Ascending aorta (tissue), 2 donors: ENCODE measurements at places on chromosomes 1 and 21. TPM values are rescaled to one million over a fixed set of nuclear protein-coding genes. Genes with fewer than 3 reads are reported as not detected.

- no peaks in the 10 kb centered on the region for H3K36me3 ChIP-seq
- peak overlapping the region; percentile 69 for H3K27ac ChIP-seq
- peak overlapping the region; percentile 26 for H3K4me3 ChIP-seq
- H3K27me3 ChIP-seq, result no peaks in the 10 kb centered on the region
- no peak for DNase-seq
Observed at GRCh38 chr21:26449161-26449560, 123.9 kb downstream of the CYYR1 start.

Gene OR10J1
- total RNA-seq, result not detected

DNA sequence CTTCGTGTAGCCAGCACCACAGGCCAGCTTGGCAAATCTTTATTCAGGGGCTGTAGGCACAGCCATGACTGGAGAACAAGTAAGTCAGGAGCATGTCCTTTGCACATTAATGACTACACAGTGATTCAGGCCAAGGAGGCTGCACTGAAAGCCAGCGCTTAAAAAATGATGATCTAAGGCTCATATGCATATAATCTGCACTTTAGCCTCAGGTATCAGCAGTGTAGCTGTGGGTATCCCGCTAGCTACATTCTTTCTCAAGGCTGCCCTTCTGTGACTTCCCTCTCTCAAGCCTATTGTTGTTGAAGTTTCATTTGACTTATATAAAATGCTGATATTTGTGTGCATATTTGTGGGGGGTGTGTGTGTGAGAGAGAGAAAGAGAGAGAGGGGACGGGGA lies 62.6 kb upstream of the RGL1 start:
- H3K4me3 ChIP-seq, result no peak overlapping the region
- no peak overlapping the region for H3K27ac ChIP-seq

Gene PERM1
- total RNA-seq, result not detected

Gene TEX38
- not detected for total RNA-seq

DNA sequence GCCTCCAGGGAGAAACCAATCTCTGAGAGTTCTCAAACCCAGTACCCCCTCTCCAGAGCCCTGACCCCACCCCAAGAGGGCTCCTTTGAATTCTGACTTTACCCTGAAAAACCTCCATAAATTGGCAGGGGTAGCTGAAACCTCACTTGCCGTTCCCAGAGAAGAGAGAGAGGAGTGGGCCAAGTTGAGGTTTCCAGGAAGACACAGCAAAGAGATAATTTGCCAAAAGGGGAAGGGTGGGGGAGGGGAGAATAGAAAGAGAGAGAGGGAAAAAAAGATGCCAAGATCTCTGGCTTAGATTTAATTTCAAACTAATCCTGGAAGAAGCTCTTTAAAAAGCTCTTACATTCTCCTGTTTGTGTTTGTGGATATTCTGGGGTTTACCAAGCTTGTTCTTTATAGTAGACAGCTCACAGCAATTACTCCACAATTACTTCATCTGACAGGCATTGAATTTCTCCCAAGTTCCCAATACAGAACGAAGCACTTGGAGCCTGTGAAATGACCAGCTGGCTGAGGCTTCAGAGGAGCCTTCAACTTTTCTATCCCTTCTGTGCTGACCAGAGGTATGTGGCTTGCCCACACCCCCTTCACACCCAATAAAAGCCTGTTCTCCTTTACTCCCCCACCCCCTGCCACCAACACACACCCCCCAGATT lies 1.1 kb upstream of the GRHL3 start:
- H3K36me3 ChIP-seq, result no peaks in the 10 kb centered on the region
- peaks cover 5% of the 10 kb centered on the region for H3K4me1 ChIP-seq
- H3K27me3 ChIP-seq, result no peaks in the 10 kb centered on the region
- DNase-seq, result no peak

Gene ADSS2
- total RNA-seq, result 38.3 TPM

DNA sequence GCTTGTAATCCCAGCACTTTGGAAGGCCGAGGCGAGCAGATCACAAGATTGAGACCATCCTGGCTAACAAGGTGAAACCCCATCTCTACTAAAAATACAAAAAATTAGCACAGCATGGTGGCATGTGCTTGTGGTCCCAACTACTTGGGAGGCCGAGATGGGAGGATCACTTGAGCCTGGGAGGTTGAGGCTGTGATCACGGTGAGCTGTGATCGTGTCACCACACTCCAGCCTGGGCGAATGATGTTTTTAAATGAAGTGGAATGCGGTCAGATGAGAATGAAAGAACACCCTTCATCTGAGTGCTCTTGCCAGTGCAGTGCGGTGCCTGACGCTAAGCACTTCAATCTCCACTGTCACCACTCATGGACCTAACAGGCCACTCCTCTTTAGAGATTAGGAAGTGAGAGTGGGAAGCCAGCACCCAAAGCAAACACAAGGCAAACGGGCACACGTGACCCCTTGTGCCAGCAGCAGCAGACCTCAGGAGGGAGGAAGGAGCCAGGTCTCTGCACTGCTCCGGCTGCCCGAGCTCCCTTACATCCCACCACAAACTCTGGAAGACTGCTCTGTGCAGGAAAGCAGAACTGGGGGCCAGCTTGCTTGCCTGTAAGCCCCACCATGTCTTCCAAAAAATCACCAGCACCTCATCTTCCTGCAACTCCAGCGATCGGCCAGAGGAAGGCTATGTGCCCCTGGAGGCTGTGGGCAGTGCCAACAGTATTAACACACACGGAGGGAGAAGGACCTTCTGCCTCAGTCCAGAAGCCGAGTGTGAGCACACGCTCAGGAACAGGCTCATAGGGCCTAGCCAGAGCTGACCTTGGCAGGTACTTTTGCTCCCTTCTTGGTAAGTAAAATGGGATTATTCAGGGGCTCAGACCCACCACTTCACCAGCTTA lies 9.7 kb downstream of the CTNNBIP1 start:
- H3K27ac ChIP-seq, result peak overlapping the region; percentile 63
- H3K4me1 ChIP-seq, result peaks cover 12% of the 10 kb centered on the region
- no peaks in the 10 kb centered on the region for H3K36me3 ChIP-seq

DNA sequence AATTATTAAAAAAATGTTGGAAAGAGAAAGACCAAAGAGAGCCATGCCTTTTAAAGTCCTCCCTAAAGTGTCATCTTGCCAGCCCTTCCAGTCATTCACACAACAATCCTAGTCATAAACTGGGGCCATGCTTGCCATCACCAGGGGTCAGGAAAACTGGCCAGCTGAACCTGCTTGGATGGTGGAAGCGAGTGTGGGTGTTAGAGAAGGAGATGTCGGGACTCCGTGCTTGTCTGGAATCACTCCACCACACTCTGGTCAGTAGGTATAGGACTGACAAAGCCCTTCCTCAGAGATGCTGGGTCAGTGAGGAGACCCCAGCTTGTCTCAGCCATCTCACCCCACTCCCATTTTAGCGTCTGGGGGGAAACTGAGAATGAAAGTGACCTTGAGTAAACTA lies 3.3 kb upstream of the HAPLN2 start:
- DNase-seq, result no peak
- H3K4me3 ChIP-seq, result no peak overlapping the region
- H3K4me1 ChIP-seq, result peaks cover 4% of the 10 kb centered on the region
- H3K27ac ChIP-seq, result peak overlapping the region; percentile 1
- no peaks in the 10 kb centered on the region for H3K36me3 ChIP-seq

DNA sequence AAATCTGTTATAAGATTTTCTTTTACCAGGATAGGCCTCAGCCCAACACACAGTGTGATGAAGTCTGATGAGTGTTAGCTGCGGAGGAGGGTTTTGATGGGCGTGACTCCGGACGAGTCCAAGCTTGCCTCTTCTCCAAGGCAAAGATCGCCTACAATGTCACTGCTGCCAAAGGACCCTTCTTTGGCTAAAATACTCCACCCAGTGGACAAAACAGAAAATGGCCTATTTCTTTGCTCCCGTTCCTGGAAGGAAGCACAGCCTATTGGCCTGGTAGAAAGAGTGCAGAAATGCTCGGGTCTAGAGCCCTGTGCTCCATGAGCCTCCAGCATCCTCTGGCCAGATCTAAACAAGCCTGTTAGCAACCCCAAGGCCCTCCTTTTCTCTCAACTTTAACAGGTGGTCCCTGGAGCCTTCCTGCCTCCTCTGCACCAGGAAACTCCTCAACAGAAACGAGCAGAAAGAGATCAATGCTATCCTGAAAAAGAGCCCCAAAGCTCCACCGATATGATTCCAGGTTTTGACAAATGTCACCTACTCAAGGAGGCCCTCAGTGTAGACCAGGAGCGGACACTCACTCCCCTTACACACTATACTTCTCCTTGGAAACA lies 3.4 kb upstream of the CASQ2 start:
- no peaks in the 10 kb centered on the region for H3K36me3 ChIP-seq
- DNase-seq, result peak; percentile 77
- peak overlapping the region; percentile 44 for H3K4me3 ChIP-seq
- H3K27ac ChIP-seq, result no peak overlapping the region
- no peaks in the 10 kb centered on the region for H3K4me1 ChIP-seq
- no peaks in the 10 kb centered on the region for H3K27me3 ChIP-seq

Gene GPR153
- total RNA-seq, result 24.3 TPM

GRCh38 chr1:45403298-45403697 lies 63.1 kb upstream of the MUTYH start:
- H3K36me3 ChIP-seq, result no peaks in the 10 kb centered on the region
- DNase-seq, result no peak
- H3K27me3 ChIP-seq, result no peaks in the 10 kb centered on the region
- H3K27ac ChIP-seq, result no peak overlapping the region

GRCh38 chr1:222919478-222919865 lies 104.6 kb downstream of the DISP1 start:
- no peak overlapping the region for H3K27ac ChIP-seq
- no peak for DNase-seq
- no peaks in the 10 kb centered on the region for H3K27me3 ChIP-seq
- H3K4me3 ChIP-seq, result no peak overlapping the region

DNA sequence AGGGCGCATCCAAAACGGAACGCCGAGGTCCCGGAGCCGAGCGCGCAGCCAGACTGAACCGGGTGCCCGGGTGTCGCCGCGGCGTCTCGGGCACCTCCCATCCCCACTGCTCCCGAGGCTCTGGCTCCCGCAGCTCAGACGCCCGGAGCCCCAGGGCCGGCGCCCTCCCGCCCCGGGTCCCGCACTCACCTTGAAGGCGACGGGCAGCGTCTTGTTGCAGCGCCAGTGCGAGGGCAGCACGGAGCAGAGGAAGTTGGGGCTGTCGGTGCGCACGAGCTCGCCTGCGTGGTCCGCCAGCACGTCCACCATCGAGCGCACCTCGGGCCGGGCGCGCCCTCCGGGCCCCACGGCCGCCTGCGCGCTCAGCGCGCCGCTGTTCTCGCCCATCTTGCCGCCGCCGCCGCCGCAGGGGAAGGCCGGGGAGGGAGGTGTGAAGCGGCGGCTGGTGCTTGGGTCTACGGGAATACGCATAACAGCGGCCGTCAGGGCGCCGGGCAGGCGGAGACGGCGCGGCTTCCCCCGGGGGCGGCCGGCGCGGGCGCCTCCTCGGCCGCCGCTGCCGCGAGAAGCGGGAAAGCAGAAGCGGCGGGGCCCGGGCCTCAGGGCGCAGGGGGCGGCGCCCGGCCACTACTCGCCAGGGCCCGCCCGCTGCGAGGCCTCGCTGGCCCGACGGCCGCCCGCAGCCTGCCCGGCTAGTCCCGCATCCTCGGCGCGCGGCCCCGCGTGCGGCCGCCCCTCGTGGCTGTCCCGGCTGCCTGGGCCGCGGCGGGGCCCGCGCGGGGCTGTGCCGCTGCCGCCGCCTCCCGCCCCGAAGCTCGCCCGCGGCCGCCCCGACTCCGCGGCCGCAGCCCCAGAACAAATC lies 447 bp downstream of the RUNX3 start:
- H3K27ac ChIP-seq, result peak overlapping the region; percentile 9
- peaks cover 13% of the 10 kb centered on the region for H3K4me1 ChIP-seq
- peaks cover 3% of the 10 kb centered on the region for H3K27me3 ChIP-seq
- no peak for DNase-seq

Gene FCRLB
- total RNA-seq, result not detected

Gene PRXL2B
- 20.1 TPM for total RNA-seq

- peak overlapping the region; percentile 44 for H3K27ac ChIP-seq
- no peaks in the 10 kb centered on the region for H3K27me3 ChIP-seq
- peaks cover 3% of the 10 kb centered on the region for H3K4me1 ChIP-seq
- DNase-seq, result peak; percentile 27
Observed at GRCh38 chr1:28882009-28882628, 32.2 kb upstream of the EPB41 start.

Gene CFHR4
- total RNA-seq, result not detected

GRCh38 chr1:75765697-75766355 lies 20.2 kb upstream of the RABGGTB start:
- H3K4me1 ChIP-seq, result no peaks in the 10 kb centered on the region
- no peaks in the 10 kb centered on the region for H3K27me3 ChIP-seq
- DNase-seq, result no peak
- no peaks in the 10 kb centered on the region for H3K36me3 ChIP-seq
- peak overlapping the region; percentile 52 for H3K27ac ChIP-seq
- no peak overlapping the region for H3K4me3 ChIP-seq

Gene GPR25
- total RNA-seq, result not detected

- DNase-seq, result no peak
- peaks cover 15% of the 10 kb centered on the region for H3K4me1 ChIP-seq
- peaks cover 7% of the 10 kb centered on the region for H3K36me3 ChIP-seq
- H3K4me3 ChIP-seq, result no peak overlapping the region
Observed at GRCh38 chr1:202615501-202616354, 94.5 kb downstream of the SYT2 start.

GRCh38 chr1:94327001-94327690 lies 89.8 kb upstream of the ARHGAP29 start:
- no peak for DNase-seq
- H3K4me3 ChIP-seq, result no peak overlapping the region
- H3K36me3 ChIP-seq, result no peaks in the 10 kb centered on the region
- peak overlapping the region; percentile 90 for H3K27ac ChIP-seq

Gene CLCNKA
- total RNA-seq, result not detected

- no peak overlapping the region for H3K27ac ChIP-seq
- DNase-seq, result no peak
- peaks cover 58% of the 10 kb centered on the region for H3K36me3 ChIP-seq
- no peaks in the 10 kb centered on the region for H3K27me3 ChIP-seq
- no peak overlapping the region for H3K4me3 ChIP-seq
Observed at GRCh38 chr1:177933881-177934280, 36.0 kb downstream of the SEC16B start.

- peak overlapping the region; percentile 92 for H3K27ac ChIP-seq
- peaks cover 25% of the 10 kb centered on the region for H3K36me3 ChIP-seq
- peak overlapping the region; percentile 95 for H3K4me3 ChIP-seq
- no peaks in the 10 kb centered on the region for H3K27me3 ChIP-seq
Observed at GRCh38 chr1:23556635-23557470, 2.4 kb downstream of the ID3 start.

- H3K4me1 ChIP-seq, result no peaks in the 10 kb centered on the region
- H3K4me3 ChIP-seq, result no peak overlapping the region
- no peak overlapping the region for H3K27ac ChIP-seq
- H3K36me3 ChIP-seq, result no peaks in the 10 kb centered on the region
Observed at GRCh38 chr1:97144527-97144926, 422.9 kb downstream of the PTBP2 start.

Gene CRYAA
- total RNA-seq, result not detected

Gene MEGF6
- total RNA-seq, result 194 TPM

GRCh38 chr1:150813028-150813707 lies 5.1 kb upstream of the CTSK start:
- no peak overlapping the region for H3K4me3 ChIP-seq
- no peak for DNase-seq
- peaks cover 2% of the 10 kb centered on the region for H3K4me1 ChIP-seq
- no peaks in the 10 kb centered on the region for H3K27me3 ChIP-seq
- H3K36me3 ChIP-seq, result peaks cover 67% of the 10 kb centered on the region

Gene HECTD3
- 32.1 TPM for total RNA-seq
